ENCODE measurements at places on chromosomes 3 and 15.

DNA sequence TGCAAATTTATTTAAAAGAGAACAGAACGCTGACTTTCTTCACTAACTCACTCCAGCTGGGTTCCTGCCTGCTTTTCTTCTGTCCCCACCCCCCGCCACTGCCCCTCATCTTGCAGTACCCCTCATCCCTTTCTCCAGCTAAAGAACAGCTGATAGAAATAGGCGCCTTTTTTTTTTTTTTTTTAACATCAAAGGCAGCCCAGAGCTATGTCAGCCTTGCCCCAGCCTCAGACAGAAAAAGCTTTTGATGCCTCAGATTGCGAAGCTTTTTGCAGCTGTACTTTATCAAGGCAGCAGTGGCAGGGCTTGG, 1.8 kb downstream of the CADPS start:
- no peak for DNase-seq

DNA sequence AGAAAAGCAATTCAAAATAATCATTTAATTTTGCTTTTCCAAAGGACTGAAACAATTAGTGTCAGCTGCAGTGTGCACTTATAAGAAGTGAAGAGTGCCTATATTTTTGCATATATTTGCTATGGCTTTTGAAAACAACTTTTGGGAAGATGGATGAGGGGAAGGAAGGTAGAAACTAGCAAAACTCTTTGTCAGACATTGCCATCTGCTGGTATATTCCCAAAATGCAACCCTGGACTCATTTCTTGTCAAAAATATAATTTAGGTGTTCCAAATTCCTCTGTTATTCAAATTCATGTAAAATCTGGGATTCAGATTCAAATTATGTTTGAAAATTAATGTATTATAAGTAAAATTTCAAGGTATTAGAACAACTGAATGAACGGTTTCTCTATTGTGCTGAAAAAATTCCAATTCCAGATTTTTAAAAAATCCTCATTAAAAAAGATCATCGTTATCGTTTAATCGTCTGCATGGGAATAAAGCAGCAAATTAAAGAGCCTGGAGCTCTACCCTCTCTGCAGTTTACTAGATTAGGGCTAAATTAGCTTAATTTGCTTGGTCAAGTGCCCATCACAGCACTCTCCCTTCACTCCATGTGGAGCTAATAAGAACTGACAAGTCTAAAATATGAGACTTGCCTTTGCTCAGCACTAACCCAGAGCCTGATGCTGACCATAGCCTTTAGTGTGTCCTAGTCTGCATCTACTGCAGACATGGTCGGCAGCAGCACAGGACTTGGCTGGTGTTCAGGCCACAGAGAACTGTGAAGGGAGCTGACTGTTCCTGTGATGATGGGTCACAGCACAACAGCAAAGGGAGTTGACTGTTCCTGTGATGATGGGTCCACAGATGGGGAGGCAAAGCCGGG, 67.9 kb upstream of the MITF start:
- no peak for DNase-seq

GRCh38 chr3:82196645-82197044, 435.2 kb upstream of the GBE1 start:
- no peak for DNase-seq

DNA sequence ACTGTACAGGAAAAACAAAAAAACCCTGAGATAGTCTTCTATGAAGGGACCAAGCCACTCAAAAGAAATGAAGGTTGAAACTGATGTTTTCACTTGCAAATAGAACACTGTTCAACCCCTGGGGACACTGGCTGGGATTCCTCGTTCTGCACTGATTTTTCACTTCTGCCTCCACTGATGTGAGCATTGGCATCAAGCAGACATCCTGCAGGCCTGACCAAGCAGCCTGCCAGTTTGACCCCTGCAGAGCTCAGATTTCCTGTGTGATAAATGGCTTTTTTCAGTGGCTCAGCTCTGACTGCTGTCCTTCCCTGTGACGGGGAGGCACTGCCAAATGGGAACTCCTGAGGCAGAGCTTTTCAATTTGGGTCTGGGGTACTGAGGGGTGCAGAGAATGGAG, 50.0 kb downstream of the RASGRP1 start:
- no peak for DNase-seq

DNA sequence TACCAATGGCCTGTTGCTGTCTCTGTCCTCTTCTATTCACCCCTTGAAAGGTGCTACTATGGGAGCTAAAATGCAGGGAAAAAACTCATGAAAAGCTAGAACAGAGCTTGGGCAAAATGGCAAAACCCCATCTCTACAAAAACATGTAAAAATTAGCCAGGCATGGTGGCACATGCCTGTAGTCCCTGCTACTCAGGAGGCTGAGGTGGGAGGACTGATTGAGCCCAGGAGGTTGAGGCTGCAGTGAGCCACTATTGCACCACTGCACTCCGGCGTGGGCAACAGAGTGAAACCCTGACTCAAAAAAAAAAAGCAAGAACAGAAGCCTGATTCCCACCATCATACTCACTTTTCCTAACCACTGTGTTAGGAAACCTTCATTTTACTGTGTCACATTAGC, 1.9 kb downstream of the MAP4 start:
- no peak for DNase-seq

DNA sequence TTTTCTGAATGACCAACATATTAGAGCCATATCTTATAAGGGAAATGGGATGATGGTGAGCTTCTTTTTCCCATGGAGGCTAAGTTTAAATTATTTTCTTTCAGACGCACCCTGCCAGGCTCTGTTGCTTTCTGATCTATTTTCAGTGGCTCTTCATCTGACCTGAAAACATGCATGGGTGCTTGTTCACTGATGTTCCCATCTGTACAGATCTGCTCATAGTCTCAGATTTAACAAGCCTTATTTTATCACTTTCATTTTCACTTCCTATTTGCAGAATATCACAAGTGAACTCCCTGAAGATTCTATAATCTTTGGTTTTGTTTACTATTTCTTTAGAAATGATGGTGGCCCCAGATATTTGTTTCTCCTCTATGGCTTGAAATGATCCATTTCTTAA, 31.1 kb upstream of the SUCLG2 start:
- DNase-seq, result no peak

- DNase-seq, result no peak
These were observed 38.4 kb upstream of the BFSP2 start for GRCh38 chr3:133361435-133361834.

DNA sequence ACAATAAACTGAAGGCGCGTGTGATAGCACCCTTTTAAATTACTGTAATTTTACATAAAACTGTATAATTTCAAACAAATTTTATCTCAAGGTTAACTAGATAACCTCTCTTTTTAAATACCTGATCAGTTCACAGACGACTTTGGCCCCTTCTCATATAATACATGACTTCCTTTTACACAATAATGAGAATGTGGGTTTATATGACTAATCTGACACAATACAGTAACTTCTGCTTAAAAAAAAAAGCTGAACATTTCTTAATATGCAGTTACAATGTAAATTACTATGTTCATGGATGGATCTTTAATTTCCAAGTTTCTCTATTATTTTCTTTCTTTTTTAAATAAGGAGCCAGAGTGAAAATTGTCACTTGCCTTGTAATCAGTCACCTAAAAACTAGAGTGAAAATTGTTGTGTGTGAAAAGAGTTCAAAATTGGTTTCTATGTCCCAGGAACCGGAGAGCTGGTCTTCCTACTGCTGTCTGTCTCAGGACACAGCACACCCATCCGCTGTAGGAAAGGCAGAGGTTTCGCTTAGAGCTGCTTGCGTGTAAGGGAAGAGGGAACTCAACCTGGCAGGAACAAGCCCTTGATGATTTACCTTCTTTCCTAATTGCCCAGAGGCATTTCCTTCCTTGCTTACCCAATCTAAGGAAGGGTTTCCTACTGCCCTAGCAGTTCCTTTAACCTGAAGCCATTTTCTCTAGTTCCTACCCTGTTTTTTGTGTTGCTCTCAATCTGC, 33.3 kb downstream of the PLD1 start:
- no peak for DNase-seq

DNA sequence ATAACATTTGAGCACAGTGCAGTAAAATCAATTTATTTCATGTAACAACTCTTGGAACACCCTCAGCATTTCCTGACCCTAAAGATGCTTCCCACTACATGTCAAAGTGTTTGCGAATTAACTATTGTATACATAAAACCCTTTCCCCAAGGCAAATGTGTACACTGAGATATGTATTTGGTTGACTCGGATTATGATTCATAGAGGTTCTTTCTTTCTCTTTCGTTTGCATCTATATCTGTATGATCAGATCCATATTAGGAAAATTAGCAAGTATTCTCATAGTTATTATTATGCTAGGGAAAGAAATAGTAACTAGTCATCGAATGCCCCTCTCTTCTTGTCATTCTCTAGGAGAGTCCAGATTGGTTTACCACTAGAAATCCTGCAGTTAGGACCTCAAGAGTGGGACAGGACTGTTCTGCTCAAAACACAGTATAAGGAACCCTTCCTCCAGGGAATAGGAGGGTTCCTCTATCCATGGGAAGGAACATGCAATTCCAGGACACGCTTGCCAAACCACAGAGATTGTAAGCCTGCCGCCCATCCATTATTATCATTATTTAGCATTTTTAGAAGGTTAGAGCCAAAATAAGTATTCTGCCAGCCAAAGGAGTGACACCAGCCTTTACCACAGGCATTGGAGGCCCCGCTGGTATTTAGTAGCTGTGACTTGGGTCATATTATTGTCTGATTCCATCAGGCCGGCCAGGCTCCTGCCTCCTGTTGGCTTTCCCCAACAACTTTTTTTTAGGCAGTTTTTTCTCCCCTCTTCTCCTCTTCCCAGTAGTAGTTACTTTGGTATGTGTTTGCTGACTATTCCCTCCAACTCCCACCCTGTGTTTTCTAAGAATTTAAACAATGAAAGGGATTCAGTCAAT, 100.7 kb downstream of the GALK2 start:
- no peak for DNase-seq

GRCh38 chr3:152828075-152828840, 6.7 kb upstream of the P2RY1 start:
- DNase-seq, result no peak

DNA sequence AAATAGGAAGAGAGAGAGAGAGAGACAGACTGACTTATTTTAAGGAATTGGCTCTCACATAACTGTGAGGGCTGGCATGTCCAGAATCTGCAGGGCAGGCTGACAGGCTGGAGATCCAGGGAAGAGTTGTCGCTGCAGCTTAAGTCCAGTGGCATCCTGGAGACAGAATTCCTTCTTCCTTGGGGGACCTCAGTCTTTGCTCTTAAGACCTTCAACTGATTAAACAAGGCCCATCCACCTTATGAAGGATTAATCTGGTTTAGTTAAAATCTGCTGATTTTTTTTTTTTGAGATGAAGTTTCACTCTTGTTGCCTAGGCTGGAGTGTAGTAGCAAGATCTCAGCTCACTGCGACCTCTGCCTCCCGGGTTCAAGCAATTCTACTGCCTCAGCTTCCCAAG, 128.0 kb upstream of the ALDH1A3 start:
- DNase-seq, result no peak

DNA sequence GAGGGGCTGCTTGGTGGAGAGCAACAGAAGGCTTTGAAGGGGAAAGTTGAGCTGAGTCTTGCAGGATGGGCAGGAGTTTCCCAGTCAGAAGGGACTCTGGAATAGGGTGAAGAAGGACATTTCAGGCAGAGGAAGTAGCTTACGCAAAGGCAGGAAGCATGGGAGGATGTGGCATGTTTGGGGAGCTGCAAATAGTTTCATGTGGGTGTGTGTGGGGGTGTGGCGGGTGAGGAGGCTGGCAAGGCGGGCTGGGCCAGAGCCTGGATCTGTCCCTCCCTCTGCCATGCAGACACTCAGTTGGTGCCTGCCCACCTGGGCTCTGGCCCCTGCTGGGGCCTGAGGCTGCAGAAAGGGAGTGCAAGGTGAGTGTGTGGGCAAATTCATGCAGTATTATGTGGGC, 10.4 kb downstream of the TEX264 start:
- DNase-seq, result no peak

- DNase-seq, result no peak
These were observed 156.7 kb downstream of the KLF13 start for GRCh38 chr15:31483053-31483985.

GRCh38 chr3:180246688-180247195, 210.0 kb upstream of the PEX5L start:
- no peak for DNase-seq

DNA sequence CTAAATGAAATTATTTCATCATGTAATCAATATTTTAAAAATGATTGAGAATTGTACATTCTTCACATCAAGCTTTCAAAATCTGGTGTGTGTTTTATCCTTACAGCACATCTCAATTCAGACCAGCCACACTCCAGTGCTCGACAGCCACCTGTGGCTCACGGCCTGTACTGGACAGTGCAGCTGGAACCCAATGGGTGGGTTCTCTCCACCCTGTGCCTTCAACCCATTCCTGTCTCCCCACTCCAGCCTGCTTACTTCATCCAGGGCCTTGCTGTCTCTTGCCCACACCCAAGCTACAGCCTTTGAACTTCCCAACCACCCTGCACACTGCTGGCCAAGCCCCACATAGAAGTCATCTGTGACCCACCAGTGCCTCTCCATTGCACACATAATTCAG, 17.6 kb downstream of the CYP19A1 start:
- no peak for DNase-seq

GRCh38 chr3:43998836-43999727, 242.6 kb upstream of the TOPAZ1 start:
- no peak for DNase-seq

DNA sequence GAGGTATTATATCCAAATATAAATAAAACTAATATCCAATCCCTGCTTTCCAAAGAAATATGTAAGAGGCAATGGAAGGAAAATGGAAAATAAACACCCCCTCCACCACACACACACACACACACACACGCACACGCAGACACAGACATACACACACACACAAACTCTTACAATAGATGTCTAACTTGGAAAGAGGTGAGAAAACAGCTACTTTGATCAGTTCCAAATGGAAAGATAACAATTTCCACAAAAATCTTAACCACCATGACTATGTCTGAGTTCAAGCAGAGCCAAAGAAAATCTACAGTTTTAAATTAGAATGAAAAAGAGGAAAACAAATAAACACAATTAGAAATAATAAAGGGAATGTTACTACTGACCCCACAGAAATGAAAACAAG, 285.3 kb upstream of the TGFBR2 start:
- DNase-seq, result no peak

DNA sequence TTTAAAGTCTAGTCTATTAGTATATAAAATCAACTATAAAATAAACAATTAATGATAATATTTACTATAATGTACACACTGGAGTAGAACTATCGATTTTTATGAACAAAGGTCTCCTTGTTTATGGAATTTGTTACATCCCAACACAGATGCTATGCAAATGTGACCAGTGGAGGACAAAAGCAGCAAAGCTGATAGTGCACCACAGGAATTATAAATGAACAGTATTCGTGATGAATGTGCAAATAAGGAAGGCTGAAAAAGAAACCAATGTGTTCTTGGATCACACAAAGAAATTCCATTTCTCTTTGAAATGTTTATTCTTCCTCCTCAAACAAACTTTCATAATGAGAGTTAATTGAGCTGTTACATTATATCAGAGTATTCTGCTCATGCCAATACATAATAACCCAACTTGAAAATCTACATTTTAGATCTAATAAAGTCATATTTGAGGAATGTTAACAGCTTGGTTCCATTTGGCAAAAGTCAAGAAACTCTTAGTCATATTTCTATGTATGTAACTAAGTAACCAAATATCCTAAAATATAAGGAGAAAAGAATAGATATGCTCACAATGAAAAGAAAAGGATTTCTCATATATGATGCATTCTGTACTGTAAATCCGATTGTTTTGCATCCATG, 79.3 kb downstream of the NEK10 start:
- no peak for DNase-seq
